ENCODE measurements at places on chromosomes 7 and 10.

- DNase-seq, result no peak
Observed at GRCh38 chr7:122629412-122629953, 69.4 kb downstream of the RNF133 start.

DNA sequence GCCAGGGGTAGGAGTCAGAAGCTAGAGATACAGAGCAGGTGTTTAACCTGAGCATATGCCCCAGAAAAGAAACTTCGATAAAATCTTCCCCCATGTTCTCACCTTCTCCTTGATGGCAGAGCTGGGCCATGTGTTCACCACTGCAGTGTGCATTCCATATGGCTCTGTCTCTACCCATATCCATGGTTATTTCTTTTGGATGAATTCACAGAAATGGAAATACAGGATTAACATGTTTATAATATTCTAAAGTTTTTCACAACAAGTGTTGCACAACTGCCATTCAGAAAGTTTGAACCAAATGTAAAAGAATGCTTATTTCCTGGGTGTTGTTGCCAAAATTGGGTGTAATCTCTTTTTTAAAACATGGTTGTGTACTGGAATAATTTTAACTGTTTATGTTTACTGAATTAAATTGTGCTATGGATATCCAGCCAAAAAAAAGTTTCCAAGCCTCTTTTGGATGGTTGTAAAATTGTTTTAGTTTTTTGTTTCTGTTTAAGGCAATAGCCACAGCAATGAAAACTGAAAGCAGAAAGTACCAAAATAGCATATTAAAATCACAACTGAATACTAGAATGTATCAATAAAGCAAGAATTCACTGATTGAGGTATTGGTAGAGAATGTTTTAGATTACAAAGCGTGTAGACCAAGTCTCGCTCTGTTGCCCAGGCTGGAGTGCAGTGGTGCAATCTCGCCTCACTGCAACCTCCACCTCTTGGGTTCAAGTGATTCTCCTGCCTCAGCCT, 19.9 kb upstream of the CCNY start:
- no peak for DNase-seq

DNA sequence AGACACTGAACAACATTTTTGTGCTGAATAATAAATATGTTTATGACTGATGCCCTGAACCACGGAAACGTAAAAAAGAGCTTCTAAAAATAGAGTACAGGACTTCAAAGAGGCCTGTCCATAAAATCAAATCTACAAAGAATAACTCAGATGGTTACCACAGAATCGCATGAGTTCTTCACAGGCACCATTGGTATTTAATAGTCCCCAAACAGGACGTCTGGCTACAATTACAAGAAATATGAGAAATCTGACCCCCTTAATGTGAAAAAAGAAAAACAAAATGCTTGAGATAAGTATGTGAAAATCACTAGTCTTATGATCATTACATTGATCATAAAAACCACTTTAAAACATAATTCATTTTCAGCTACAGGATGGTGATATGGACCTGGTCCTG, 20.8 kb downstream of the CYTH3 start:
- no peak for DNase-seq

GRCh38 chr10:71575934-71576801, 143.4 kb downstream of the C10orf105 start:
- DNase-seq, result no peak

- no peak for DNase-seq
Observed at GRCh38 chr7:50208378-50208982, 96.0 kb upstream of the IKZF1 start.

GRCh38 chr7:69756235-69756634, 158.0 kb downstream of the AUTS2 start:
- DNase-seq, result no peak

DNA sequence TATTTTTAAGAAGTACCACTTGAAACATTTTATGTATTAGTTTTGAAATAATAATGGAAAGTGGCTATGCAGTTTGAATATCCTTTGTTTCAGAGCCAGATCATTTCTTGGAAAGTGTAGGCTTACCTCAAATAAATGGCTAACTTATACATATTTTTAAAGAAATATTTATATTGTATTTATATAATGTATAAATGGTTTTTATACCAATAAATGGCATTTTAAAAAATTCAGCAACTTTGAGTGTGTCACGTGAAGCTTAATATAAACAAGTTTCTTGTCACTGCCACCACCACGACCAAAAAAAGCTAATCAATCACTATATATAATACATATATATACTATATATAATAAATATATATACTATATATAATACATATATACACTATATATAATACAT, 4.8 kb downstream of the IL6 start:
- DNase-seq, result no peak
